T-helper 17 cell (primary cell): ENCODE measurements at places on chromosomes 5 and 9.

DNA sequence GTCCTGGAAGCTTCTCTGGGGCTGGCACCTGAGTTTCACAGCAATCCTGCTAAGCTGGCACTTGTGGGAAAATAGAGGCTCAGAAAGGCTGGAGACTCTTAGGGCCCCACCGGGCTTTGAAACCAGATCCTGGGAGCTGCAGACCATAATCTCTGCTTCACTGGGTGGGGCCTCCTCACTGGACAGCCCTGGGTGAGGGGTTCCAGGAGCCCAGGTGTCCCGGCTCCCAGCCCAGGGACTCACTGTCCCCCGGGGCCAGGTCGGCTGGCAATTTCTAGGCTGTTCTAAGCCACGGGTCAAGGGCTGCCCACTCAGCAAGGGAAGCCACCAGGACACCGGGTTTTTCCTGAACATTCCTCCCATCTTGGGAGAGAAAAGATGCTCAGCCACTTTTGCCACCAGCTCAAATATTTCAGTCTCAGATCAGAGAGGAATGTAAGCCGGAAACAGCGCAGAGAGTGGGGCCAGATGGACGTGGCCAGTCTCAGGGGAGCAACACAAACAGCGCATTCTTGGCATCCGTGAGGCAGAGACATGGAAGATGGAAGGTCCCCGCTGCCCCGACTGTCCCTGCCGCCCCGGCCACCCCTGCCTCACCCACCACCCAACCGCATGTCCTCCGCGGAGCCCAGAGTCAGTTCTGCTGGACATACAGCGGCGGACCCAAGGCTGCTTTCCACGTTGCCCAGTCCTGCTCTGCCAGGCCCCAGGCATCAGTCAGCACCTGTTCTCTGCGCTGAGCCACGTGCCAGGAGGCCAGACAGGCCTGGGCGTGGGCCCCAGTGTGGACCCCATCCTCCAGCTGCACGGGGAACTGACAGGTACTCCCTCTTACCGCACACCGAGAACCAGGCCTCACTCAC, 72.6 kb downstream of the VAV2 start:
- DNase-seq: no peak

- no peak for DNase-seq
These were observed 491.1 kb downstream of the CCDC171 start for GRCh38 chr9:16043756-16044578.

DNA sequence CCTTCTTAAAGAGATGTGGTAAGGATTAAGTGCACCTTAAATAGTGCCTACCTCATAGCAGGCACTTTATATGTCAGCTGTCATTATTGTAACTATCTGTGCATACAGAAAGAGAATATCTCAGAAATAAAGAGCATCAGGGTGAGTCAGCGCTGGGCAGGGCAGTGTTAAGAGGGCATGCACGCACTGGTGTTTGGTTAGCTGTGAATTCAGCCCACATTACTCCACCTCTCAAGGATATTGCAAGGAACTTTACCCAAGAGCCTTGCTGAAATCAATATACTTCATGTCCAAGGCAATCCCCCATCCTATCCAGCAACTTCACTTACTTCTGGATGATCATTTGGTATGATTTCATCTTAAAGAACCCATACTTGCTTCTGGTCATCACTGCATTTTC, 300.9 kb downstream of the NTRK2 start:
- no peak for DNase-seq

GRCh38 chr5:7897014-7897600, 28.2 kb downstream of the MTRR start:
- no peak for DNase-seq

DNA sequence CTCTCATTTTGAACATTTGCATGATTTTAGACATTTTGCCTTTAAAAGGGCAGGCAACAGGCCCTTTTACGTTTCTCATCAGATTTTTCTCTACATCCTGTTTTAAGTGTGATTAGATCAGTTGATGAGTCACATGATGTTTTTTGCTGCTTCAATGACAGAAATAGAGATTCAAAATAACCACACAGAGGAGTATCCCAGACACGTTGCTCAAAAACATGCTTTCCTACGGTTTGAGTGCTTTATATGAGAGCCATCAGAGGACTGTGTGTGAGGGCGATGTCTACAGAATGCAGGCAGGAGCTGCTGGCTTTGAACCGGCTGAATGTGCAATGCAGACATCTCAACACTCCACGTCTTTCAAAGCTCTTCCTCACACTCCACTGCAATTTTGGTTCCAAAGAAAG, 42.1 kb downstream of the OTULIN start:
- DNase-seq: no peak
